Brain pericyte (primary cell): ENCODE measurements at places on chromosomes 16 and 17.

DNA sequence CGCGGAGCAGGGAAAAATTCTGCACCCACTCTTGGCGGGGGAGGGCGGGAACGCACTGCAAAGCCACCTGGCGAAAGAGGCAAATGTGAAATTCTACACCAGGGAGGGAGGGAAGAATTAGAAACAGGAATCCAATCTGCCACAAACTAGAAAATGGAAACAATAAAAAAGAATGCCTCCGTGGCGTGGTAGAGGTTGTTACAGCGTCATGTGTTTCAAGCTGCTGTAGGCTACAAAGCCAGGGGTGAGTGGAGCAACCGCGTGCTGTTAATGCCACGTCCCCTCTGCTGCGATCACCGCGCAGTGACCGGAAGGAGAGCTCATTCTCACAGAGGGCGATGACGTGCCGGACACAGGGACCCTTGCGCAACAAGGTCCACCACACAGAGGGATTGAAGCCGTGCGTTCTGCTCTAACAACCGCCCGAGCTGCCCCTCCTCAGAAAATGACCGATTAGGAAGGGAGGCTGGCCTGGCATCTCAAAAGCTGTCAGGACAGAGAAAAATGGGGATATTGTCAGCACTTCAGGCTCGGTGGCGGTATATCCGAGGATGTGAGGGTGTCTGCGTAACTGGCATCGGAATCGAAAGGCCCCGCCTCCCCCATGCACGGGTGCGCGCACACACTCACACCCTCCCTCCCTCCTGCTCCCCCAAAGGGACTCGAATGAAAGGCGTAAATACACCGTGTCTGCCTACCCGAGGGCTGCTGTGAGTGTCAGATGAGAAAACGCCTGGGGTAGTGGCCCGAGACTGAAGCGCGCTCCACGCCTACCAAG lies 70.8 kb upstream of the TNRC6C start:
- DNase-seq: no peak

GRCh38 chr16:68257906-68258800 lies 6.2 kb upstream of the SLC7A6 start:
- no peak for DNase-seq

DNA sequence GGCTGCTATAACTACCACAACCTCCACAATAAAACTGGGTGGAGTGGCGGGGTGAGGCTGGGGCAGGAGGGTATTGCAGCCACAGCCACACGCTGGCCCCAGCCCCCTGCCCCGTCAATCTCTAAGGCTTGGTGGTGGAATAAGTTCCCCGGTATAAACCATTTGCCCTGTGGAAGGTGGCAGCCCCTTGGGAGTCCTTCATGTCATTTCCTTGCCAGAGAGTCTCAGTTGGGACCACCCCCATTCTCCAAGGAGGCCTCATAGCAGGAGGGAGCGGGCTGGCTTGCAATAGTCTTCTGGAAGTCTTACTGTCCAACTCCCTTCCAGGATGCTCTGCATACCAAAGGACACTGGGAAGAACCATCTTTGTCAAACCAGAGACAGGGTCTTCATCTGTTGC lies 19.4 kb downstream of the CD300A start:
- DNase-seq: no peak

GRCh38 chr17:56890390-56890789 lies 23.5 kb downstream of the TRIM25 start:
- DNase-seq: no peak

DNA sequence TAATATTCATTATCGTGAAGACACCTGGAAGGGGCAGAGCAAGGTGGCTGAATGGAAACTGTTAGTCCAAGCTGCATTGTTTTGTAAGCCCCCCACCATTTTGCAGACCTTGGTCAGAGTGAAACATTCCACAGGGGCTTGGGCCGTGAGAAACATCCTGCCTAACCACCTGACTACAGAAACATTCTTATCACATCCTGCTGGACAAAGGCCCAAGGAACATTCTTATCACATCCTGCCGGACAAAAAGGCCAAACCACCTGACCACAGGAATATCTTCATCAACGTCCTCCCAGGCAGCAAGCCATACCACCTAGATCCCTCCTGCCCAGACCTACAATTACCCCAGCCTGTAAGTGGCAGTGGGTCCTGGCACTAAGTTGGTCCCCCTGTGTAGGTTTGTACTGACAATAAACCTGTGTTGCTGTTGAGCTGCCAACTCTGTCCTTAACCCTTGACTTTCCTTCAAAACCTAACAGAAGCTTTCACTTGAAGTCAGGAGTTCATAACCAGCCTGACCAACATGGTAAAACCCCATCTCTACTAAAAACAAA lies 19.6 kb downstream of the ATF7IP2 start:
- no peak for DNase-seq

DNA sequence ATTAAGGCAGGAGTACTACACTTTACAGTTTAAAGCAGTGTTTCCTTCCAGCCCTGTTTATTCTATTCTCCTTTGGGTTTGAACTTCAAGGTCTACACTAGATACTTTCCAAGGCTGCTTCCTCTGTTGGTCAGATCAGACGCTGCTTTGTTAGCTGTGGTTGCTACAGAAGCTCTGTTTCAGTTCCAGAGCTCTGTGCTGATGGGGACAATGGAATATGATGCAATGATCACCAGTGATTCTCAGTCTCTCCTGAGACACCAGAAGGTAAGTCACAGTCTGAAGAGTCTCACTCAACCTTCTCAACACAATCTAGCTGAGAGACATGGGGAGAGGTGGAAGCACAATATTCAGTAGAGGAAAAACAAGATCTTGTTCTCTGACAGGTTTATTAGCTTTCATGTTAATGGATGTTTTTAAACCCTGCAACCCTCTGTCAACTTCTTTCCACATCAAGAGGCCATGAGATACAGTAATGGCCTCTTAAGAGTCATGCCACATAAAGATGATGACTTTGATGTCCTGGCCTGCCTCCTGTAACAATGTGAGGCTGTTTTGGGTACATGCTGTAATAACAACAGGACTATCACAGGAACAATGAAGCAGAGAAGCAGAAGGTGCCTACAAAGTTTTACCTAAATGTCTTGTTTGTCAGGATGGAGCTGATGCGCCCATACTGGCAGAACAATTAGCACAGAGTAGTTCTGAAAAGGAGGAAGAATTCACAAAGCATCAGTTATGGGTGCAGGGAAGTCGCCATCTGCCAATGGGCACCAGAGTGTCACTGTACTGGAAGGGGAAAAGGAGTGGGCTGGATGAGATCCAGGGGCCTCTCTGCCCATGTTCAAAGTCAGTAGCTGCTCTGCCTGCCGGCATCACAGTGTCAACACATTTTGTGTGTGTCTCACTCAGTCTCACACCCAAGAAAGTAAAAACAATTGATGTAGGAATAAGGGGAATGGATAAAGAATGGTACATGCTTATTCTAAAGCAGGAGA lies 33.4 kb downstream of the PSME3IP1 start:
- no peak for DNase-seq

GRCh38 chr17:55152236-55152635 lies 112.5 kb upstream of the HLF start:
- no peak for DNase-seq

- no peak for DNase-seq
Measured at GRCh38 chr16:25038239-25038954, 23.2 kb upstream of the ARHGAP17 start.

DNA sequence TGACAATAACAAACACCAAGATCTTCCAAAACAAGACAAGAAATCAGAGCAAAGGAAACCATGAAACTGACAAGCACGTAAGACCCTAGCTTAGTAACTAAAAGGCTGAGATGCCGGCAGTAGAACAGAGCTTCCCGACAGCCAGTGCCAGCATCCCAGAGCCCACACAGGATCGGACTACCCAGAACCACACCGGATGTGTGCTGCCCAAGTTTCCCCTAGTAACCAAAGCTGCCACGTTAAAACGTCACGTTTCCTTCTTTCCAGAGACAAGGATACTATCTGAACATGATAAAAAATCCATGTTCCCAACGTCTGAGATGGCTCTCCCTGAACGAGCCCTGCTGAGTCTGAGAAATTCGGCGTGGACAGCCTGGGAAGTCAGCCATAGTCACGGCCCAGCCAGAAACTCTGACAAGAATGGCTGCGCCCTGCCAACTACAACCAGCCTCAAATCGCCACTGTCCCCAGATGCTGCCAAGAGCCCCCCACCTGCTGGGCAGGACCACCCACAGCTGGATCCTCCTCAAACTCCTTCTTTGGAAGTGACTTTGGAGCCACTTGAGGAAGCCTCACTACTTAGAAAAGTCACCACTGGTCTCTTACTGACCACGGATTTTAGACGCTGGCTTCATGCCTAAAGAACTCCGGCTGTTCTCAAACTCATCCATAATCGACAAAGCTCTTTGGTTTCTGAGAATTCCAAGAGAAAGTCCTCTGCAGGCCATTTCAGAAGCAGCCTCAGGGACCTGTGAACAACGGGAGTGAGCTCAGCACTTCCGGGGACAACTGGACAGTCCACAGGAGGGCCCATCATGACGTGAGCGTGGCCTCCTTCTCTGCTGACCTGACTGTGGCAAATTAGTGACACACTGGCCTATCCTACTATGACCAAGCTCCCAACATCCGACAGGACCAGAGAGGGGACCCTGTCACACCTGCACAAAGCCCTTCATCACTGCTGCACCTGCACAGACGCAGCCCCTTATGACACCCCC lies 16.7 kb downstream of the CCDC57 start:
- DNase-seq: no peak

- no peak for DNase-seq
Measured at GRCh38 chr17:70390049-70390448, 220.7 kb downstream of the KCNJ2 start.

DNA sequence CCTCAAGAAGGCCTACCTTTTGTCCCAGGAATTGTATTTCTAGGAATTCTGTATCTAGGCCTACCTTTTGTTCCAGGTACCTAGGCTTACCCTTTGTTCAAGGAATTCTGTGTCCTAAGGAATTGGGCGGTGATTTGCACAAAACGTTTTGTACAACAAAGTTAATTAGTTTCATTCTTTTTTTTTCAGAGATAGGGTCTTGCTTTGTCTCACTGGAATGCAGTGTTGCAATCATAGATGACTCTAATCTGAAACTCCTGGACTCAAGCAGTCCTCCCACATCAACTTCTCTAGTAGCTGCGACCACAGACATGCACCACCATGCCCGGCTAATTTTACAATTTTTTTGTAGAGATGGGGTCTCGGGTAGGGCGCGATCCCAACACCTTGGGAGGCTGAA lies 7.0 kb downstream of the CDR2L start:
- no peak for DNase-seq

DNA sequence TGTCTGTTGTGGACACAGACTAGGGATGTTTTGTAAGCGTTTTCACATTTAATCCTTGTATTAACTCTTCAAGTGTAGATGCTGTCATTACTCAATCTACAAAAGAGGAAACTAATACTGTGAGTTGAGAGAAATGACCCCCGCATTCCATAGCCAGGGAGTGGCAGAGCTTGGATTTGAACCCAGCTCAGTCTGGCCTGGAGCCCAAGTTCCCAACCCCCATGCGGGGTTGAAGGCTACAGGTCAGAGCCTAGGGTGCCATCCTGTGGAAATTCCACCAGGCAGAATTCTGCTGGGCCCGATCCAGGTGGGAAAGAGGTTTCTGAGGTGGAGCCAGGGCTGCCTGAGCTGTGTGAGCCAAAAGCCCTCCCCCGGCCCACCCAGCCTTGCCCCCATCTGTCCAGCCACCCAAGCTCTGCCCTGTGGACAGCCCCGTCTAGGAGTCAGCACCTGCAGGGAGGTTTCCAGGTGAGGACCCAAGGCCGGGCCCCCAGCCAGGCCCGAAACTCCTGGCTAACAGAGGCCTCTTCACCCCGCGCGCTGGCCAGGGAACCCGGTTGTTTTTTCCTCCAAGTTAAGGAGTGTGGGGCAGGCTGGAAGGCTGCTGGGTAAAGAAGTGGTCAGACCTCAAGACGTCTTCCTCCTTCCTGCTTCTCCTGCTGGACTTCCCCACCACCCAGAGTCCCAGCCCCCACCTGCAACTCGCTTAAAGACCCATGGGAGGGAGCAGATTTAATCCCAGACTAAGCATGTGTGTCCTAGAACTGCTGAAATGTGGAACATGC lies 5.7 kb downstream of the MMP15 start:
- no peak for DNase-seq

DNA sequence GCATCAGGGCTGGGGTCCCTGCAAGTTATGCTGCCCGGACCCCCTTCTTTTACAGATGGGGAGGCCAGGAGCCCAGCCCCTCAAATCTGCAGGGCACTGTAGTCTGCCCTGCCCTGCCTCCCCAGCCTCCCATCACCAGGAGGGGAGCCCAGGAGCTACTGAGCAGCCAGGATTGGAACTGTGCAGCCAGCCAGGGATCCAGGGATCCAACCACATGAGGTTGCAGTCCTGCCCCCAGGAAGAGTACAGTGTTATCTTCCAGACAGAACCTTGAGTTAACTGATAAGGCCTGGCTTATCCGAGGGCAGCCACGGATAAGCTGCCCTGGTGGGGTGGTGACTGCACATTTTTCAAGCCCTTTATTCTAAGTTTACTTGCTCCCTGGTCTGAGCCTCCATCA lies 11.4 kb upstream of the NDRG4 start:
- DNase-seq: no peak

GRCh38 chr17:79019632-79020584 lies 4.1 kb upstream of the C1QTNF1 start:
- DNase-seq: no peak

DNA sequence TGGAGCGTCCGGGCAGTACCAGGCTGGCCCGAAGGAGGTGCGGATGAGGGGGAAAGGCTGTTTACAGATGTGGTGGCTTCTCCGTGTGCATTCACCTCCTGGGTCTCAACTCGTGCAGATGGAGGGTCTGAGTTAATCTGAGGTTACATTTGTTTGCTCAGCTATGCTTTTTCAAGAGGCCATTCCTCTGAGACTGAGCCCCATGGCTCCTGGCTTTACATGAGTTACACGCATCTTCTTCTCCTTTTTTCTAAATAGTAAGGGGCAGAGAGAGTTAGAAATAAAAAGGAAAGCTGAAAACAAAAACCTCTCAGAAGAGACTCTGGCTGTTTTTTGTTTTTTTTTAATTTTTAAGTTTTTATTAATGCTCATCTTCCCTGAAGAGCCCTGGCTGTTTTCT lies 29.0 kb downstream of the IRF8 start:
- DNase-seq: no peak

DNA sequence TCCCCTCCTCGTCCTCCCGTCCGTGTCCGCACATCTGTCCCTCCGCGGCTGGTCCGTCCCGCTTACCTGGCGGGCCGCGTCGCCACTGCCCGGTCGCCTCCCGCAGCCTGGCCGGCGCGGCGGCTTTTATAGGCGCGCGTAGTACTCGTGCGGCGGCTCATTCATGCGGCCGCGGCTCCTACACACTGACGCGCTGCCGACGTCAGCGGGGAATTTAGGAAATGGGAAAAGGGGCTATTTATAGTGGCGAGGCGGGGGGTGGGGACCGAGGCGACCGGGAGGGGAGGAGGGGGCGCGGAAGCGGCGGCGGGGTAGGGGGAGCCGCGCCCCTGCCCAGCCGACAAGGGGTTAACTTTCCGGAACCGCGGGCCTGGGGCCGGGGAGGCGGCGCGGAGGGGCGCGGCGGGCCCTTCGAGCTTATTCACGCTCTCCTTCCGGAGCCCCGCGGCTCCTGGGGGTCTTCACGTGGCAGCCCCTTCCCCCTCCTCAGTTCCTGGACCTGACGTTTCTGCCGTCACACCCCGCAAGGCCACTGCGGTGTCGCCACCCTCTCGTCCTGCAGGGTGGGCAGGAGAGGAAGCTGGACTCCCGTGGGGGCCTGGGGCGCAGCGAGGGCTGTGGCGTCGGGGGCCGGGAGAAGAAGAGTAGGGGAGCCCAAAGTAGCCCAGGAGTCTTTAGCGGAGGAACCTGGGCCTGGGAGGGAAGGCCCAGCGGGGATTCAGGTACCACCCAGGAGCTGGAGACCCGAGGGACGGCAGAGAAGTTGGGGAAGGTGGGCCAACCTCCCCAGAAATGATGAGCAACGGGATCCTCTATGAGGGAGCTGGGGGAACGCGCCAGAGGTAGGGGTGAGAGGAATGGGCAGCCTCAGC lies 3.6 kb upstream of the HIC1 start:
- DNase-seq: no peak

- no peak for DNase-seq
Measured at GRCh38 chr16:69283851-69284250, 27.3 kb upstream of the VPS4A start.
